ENCODE measurements at places on chromosomes 2 and 18.

DNA sequence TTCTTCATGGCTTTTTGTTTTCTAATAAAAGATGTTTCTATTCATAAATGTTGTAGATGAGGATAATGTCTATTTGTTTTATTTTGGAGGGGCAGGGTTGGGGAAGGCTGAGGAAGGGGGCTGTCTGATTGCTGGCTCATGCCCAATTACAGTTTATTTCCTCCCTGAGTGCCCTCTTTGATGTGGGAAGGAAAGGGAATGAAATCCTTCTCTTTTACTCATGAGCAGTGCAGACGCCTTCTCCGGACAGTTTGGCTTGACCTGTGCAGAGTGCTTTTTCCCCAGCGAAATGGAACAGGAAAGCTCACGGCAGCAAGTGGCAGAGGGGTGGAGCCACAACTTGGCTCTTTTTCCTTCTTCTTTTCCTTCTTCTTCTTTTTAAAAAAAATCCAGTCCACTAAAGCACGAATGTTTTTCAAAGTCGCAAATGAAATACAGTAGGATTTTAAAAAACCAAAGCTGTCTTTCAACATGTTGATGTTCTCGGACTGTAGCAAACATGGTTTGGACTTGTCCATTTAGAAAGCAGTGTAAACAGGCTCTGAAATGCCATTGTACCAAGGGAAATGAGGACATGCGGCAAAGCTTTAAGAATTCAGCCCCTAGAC is 34.5 kb downstream of the RAB31 start:
- DNase-seq, result no peak

DNA sequence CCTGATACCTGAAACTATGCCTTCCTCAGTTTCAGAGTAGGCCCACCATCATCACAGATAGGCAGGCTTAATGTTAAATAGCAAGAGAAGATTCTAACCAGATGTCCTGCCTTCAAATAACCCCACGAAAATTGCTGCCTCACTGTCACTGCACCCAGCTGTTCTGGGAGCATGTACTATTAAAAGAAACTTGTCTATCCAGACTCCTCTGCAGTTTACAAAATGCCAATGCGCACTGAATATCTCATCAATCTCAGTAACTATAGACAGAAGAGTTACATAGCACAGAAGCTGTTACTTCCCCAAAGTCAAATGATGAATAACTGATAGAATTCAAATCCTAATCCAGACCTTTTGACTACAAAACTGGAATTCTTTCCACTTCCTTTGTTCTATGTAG is 43.9 kb downstream of the WDR75 start:
- DNase-seq, result no peak

DNA sequence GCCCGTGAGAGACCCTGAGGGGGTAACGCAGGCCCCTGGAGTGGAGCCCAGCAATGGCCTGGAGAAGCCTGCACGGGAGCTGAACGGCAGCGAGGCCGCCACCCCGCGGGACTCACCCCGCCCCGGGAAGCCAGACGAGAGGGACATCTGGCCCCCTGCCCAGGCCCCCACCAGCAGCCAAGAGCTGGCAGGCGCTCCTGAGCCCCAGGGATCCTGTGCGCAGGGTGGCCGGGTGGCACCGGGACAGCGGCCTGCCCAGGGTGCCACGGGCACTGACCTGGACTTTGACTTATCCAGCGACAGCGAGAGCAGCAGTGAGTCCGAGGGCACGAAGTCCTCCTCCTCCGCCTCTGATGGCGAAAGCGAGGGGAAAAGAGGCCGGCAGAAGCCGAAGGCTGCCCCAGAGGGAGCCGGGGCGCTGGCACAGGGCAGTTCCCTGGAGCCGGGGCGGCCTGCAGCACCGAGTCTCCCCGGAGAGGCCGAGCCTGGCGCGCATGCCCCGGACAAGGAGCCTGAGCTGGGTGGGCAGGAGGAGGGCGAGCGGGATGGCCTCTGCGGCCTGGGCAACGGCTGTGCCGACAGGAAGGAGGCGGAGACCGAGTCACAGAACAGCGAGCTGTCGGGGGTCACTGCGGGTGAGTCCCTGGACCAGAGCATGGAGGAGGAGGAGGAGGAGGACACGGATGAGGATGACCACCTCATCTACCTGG is 35.1 kb downstream of the CTDP1 start:
- DNase-seq, result no peak

- no peak for DNase-seq
Observed at GRCh38 chr18:72107647-72108383, 436.3 kb downstream of the CBLN2 start.

DNA sequence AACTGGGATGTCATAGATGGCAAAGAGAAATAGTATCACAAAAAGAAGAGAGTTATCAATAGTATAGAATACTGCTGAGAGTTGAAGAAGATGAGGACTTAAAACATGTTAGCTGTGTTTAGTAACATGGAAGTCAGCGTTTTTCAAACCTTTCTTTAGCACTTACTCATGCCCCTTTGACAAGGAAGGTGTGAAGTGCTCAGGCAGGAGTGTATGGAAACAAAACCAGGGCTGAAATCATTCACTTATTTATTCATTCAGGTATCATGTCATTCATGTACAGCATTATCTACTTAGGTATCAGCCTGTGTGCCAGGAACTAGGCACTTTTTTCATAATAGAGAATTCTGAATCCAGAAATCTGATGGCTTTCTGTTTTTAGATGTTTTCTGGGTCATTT is 27.2 kb downstream of the CD28 start:
- no peak for DNase-seq

DNA sequence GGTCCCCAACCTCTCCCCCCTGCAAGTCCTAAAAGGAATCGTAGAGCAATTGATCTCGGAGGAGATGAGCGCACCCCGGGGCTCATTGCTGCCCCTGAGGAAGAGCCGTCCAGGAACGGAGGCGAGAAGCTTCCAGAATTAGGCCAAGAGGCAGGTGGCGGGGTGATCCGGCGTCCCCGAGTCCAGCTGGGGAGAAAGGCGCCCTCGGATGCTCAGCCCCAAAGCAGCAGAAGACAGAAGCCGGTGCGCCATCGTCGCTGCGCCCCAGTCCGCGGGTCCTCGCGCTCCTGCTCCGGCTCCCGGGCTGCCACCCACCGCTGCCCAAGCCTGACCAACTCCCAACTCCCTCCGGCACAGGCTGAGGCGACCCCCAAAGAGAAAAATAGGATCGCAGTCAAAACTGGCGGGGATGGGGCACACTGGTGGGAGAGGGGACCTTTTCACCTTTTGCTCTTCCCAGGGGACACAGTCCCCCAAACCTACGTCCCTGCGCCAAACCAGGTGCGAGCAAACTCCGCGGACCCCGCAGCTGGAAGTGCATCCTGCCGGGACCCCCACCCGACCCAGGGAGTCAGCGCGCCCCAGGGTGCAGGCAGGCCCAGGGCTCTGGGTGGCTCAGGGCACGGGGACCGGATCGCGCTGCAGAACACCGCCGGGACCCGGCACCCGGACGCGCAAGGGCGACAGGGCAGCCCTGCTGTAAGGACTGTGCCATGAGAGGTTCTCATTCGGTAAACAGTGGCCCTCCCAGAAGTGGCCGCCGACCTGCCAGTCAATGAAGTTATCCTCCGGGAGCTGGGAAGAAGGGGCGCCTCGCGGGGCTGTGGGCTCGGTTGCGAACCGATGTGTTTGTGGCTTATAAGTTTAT is 8.4 kb upstream of the MEIS1 start:
- DNase-seq, result no peak

GRCh38 chr2:207184768-207185167 is 19.0 kb upstream of the KLF7 start:
- no peak for DNase-seq

- no peak for DNase-seq
Observed at GRCh38 chr2:200943527-200944105, 19.8 kb downstream of the ORC2 start.

- no peak for DNase-seq
Observed at GRCh38 chr2:126676221-126677175, 20.5 kb downstream of the GYPC start.

DNA sequence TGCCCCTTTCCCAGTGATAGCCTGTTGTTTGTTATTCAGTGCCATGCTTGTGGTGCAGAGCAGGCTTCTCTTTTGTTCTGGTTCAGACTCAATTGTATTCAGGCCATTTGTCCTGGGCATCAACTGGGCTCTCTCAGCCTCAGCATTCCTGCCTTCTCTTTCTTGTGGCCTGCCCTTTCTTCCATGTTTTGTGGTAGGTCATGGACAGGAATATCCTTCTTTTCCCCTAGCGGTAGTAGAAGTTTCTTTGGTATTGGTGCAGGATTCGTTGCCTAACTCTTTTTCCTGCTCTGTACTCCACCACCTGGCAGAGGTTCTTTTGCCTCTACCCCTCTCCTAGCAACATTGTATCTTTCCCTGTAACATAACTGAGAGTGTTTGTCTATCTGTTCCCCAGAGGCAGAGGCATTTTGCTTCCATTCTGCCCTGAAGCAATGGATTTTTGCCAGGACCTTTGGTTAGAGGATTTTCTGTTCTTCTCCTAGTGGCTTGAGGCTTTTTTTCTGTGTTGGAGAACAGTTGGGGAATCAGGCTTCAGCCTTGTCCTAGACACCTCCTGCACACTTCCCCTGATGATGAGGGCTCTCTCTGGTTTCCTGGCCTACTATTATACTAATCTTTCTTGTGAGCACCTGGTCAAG is 68.5 kb downstream of the NCOA1 start:
- DNase-seq, result no peak

GRCh38 chr2:2621855-2622254 is 290.8 kb upstream of the MYT1L start:
- no peak for DNase-seq
